ENCODE measurements at places on chromosomes 13 and 19. TPM values are rescaled to one million over a fixed set of nuclear protein-coding genes. Genes with fewer than 3 reads are reported as not detected.

DNA sequence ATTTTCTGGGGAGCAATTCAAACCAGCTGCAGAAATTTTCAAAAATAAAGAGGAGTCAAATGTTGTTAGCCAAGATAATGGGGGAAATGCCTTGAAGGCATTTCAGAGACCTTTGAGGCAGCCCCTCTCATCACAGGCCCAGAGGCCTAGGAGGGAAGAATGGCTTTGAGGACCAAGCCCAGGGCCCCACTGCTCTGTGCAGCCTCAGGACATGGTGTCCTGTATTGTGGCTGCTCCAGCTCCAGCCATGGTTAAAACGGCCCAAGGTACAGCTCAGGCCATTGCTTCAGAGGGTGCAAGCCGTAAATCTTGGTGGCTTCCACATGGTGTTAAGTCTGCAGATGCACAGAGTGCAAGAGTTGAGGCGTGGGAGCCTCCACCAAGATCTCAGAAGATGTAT, 32.1 kb downstream of the NEK5 start:
- H3K4me1 ChIP-seq = no peaks in the 10 kb centered on the region
- H3K27me3 ChIP-seq = no peaks in the 10 kb centered on the region
- no peak for DNase-seq
- no peak overlapping the region for H3K4me3 ChIP-seq
- no peaks in the 10 kb centered on the region for H3K36me3 ChIP-seq

Gene ACP5
- total RNA-seq = 0.11 TPM

Gene SGCG
- total RNA-seq = 0.15 TPM

Gene S1PR4
- total RNA-seq = not detected

GRCh38 chr13:109227344-109227940, 558.9 kb downstream of the IRS2 start:
- H3K4me3 ChIP-seq = no peak overlapping the region
- H3K27ac ChIP-seq = no peak overlapping the region
- no peak for DNase-seq

GRCh38 chr13:82569581-82569980, 1312.7 kb downstream of the SLITRK1 start:
- H3K27me3 ChIP-seq = no peaks in the 10 kb centered on the region
- no peak overlapping the region for H3K27ac ChIP-seq
- no peak overlapping the region for H3K4me3 ChIP-seq
- DNase-seq = no peak

- no peak overlapping the region for H3K27ac ChIP-seq
- DNase-seq = no peak
- peaks cover 10% of the 10 kb centered on the region for H3K4me1 ChIP-seq
- no peak overlapping the region for H3K4me3 ChIP-seq
- H3K27me3 ChIP-seq = peaks cover 8% of the 10 kb centered on the region
Observed at GRCh38 chr19:40093416-40093815, 2.7 kb upstream of the ZNF780A start.

Gene SPRED3
- total RNA-seq = 4.6 TPM

- H3K27ac ChIP-seq = no peak overlapping the region
- no peaks in the 10 kb centered on the region for H3K27me3 ChIP-seq
- no peaks in the 10 kb centered on the region for H3K36me3 ChIP-seq
Observed at GRCh38 chr13:34931572-34931971, 10.5 kb upstream of the NBEA start.

Gene MCEMP1
- not detected for total RNA-seq

DNA sequence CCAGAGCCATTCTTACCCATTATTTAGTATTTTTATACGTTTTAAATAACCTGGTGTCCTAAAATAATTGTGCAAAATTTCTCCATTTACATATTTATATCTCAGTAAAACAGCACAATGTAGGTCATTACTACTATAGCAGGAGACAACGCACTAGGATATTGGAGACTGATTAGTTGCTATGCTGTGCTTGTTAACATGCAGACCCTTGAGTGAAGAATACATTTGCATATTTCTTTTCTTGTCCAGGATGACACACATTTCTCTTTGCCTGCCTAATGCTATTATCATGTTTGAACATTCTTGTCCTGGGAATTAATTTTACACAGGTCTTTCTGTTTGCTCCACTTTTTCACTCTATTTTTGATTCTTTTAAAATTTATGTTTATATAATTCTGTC, 823.8 kb upstream of the ATXN8OS start:
- H3K27ac ChIP-seq = no peak overlapping the region
- DNase-seq = no peak

DNA sequence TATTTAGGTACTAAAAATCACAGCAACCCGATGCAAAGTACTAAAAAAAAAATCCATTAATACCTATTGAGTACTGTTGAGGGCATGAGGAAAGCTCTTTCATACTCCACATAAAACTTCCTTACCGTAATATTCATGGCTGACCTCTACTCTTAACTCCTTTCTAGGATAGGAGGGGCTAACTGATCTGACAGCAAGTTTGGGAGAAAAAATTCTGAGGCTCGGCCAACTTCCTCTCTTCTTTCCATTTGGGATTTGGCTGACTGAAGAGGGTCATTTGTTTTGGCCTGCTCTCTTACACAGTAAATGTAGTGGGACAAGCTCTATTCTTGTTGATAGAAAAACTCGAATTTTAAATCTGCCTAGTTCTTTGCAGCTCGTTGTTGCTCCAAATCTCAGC, 9.4 kb upstream of the USPL1 start:
- H3K27me3 ChIP-seq = no peaks in the 10 kb centered on the region
- no peaks in the 10 kb centered on the region for H3K36me3 ChIP-seq
- H3K4me1 ChIP-seq = no peaks in the 10 kb centered on the region

Gene CYSLTR2
- total RNA-seq = not detected

Gene FUZ
- 24.6 TPM for total RNA-seq

Gene MADCAM1
- total RNA-seq = 0.09 TPM

- H3K27ac ChIP-seq = no peak overlapping the region
- no peak for DNase-seq
- H3K36me3 ChIP-seq = no peaks in the 10 kb centered on the region
- H3K4me3 ChIP-seq = no peak overlapping the region
- H3K4me1 ChIP-seq = peaks cover 16% of the 10 kb centered on the region
- H3K27me3 ChIP-seq = no peaks in the 10 kb centered on the region
Observed at GRCh38 chr19:4452230-4452990, 5.2 kb downstream of the UBXN6 start.

Gene ELANE
- total RNA-seq = not detected

DNA sequence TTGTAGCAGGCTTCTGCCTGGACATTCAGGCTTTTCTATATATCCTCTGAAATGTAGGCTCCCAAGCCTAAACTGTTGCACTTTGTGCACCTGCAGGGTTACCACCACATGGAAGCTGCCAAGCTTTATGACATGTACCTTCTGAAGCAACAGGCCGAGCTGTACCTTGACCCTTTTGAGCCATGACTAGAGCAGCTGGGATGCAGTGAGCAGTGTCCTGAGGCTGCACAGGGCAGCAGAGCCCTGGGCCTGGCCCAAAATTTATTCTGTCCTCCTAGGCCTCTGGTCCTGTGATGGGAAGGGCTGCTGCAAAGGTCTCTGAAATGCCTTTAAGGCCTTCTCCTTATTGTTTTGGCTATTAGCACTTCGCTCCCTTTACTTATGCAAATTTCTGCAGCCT, 23.5 kb upstream of the CD177 start:
- H3K36me3 ChIP-seq = no peaks in the 10 kb centered on the region
- no peak for DNase-seq
- no peaks in the 10 kb centered on the region for H3K27me3 ChIP-seq
- no peak overlapping the region for H3K27ac ChIP-seq
- H3K4me1 ChIP-seq = no peaks in the 10 kb centered on the region

GRCh38 chr13:23321535-23322241, 111.8 kb downstream of the SACS start:
- H3K4me3 ChIP-seq = no peak overlapping the region
- H3K27me3 ChIP-seq = no peaks in the 10 kb centered on the region
- H3K4me1 ChIP-seq = peaks cover 11% of the 10 kb centered on the region
- no peak for DNase-seq
- H3K36me3 ChIP-seq = no peaks in the 10 kb centered on the region
- no peak overlapping the region for H3K27ac ChIP-seq

GRCh38 chr13:41345914-41346589, 35.0 kb downstream of the NAA16 start:
- no peak overlapping the region for H3K4me3 ChIP-seq
- H3K27me3 ChIP-seq = no peaks in the 10 kb centered on the region

Measured in neural progenitor cell (in vitro differentiated cells).